Activated CD4-positive, alpha-beta T cell treated with anti-CD3 and anti-CD28 coated beads for 36 hours (primary cell): ENCODE measurements at places on chromosomes 1 and 21. TPM values are rescaled to one million over a fixed set of nuclear protein-coding genes. Genes with fewer than 3 reads are reported as not detected.
A peak's percentile ranks its signal among the peaks of the same experiment; 100 is the strongest.

GRCh38 chr1:178650934-178651511 lies 74.0 kb upstream of the RALGPS2 start:
- no peaks in the 10 kb centered on the region for H3K4me1 ChIP-seq
- H3K27ac ChIP-seq, result no peak overlapping the region
- H3K27me3 ChIP-seq, result peaks cover 20% of the 10 kb centered on the region
- no peak for DNase-seq

The SPRR2F gene
- not detected for total RNA-seq

- peak overlapping the region; percentile 94 for H3K27ac ChIP-seq
- peaks cover 59% of the 10 kb centered on the region for H3K4me1 ChIP-seq
- H3K4me3 ChIP-seq, result peak overlapping the region; percentile 55
- peak; percentile 18 for DNase-seq
Observed at GRCh38 chr1:175209493-175209921, 16.9 kb upstream of the KIAA0040 start.

The ATP6V1G3 gene
- not detected for total RNA-seq

The LCE1A gene
- total RNA-seq, result not detected

DNA sequence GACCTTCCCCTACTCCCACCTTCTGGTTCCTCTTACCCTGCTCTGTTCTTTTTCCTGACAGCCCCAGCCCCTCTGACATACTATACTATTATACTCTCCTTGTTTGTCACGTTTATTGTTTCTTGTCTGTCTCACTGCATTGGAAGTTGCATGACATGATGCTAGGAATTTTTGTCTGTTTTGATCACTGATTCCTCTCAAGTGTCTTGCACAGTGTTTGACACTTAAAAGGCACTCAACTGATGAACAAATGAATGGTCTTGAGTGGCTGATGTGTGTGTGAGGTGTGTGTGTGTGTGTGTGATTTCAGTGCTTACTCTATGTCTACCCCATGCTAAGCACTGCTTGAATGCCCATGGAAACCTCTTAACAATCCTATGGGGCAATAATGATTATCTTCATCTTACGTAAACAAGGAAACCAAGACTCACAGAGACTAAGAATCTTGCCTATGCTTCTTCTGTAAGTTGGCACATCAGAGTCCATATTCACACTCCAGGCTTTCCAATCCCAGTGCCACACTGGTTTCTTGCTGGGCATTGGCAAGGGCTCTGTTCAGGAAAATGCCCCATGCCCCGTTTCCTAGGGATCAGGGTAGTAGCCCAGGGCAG lies 59.7 kb downstream of the ATP1A1 start:
- H3K27me3 ChIP-seq, result no peaks in the 10 kb centered on the region
- H3K36me3 ChIP-seq, result no peaks in the 10 kb centered on the region
- H3K4me1 ChIP-seq, result no peaks in the 10 kb centered on the region
- DNase-seq, result no peak
- H3K4me3 ChIP-seq, result no peak overlapping the region

The B3GALT2 gene
- not detected for total RNA-seq

DNA sequence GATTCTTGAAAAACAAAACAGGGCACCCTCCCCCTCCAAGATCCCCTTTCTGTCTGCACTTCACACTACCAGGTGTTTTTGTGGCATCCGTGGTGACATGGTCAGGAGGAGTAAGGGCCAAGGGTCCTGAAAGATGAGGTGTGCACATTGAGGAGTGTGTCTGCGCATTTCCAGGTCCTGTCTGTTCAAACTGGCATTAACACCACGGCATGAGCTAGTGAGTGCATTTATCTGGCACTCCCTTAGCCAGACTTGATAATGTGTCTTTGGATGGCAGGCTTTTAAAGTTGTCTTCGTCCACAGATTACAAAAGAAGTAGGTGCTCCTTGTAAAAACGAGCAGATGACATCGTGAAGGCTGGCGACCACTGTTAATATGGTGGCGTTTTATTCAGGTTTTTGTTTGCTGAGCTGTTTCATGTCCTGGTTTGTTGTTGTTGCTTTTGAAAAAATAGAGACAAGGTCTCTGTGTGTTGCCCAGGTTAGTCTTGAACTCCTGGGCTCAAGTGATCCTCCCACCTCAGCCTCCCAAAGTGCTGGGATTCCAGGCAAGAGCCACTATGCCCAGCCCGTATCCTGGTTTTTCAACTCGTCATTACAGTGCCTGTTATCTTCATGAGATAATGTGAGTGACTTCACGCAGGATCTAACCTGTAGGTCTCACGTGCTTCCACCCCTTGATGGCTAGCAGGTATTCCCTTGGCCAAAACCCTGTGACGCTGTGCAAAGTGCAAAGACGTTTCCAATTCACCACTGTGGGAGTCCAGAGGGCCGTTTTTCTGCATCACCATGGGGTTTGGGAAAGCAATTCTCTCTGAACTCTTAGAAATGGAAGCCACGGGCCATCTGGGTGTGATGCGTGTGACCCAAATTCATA lies 4.2 kb downstream of the TMEM51 start:
- H3K4me1 ChIP-seq, result peaks cover 21% of the 10 kb centered on the region
- H3K27me3 ChIP-seq, result peaks cover 20% of the 10 kb centered on the region
- no peak overlapping the region for H3K4me3 ChIP-seq

- peaks cover 53% of the 10 kb centered on the region for H3K36me3 ChIP-seq
- H3K4me1 ChIP-seq, result peaks cover 19% of the 10 kb centered on the region
- H3K4me3 ChIP-seq, result no peak overlapping the region
- DNase-seq, result no peak
- peak overlapping the region; percentile 29 for H3K27ac ChIP-seq
Observed at GRCh38 chr1:203813581-203814341, 18.3 kb downstream of the ZBED6 start.

The ANKRD45 gene
- 0.11 TPM for total RNA-seq

The RASSF5 gene
- 239 TPM for total RNA-seq

DNA sequence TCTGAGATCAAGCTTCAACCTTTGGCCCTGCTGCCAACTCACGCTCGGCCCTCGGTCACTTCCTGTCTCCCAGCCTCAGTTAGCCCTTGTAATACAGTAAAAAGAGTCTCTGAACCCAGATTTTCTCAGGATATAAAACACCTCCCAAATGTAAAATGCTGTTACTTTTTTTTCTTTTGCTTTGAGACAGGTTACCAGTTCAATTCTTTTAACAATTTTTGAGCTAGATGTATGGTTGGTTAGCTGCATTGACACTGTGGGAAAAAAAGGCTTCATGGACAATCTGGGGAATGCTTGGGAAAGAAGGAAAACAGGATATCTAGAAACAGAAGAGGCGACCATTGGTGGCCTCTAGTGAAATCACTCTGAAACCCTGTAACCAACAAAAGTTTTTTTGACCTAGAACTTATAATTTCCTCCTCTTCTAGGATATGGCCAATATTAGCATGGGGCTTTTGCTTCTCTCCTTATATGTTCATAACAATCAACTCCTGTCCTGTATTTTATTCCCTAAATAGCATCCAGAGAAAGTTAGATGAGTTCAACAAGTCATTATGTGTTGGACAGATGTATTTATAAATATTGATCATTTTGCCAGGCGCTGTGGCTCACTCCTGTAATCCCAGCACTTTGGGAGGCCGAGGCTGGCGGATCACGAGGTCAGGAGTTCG lies 1.3 kb downstream of the CMPK1 start:
- H3K27me3 ChIP-seq, result no peaks in the 10 kb centered on the region
- peaks cover 23% of the 10 kb centered on the region for H3K4me1 ChIP-seq
- H3K4me3 ChIP-seq, result no peak overlapping the region
- peak overlapping the region; percentile 88 for H3K27ac ChIP-seq
- H3K36me3 ChIP-seq, result peaks cover 2% of the 10 kb centered on the region

- H3K27ac ChIP-seq, result no peak overlapping the region
- peaks cover 11% of the 10 kb centered on the region for H3K36me3 ChIP-seq
- no peaks in the 10 kb centered on the region for H3K27me3 ChIP-seq
- DNase-seq, result no peak
- no peak overlapping the region for H3K4me3 ChIP-seq
Observed at GRCh38 chr1:36144413-36144812, 4.9 kb downstream of the TRAPPC3 start.

- H3K36me3 ChIP-seq, result peaks cover 23% of the 10 kb centered on the region
- H3K4me1 ChIP-seq, result peaks cover 5% of the 10 kb centered on the region
- no peak overlapping the region for H3K4me3 ChIP-seq
- H3K27ac ChIP-seq, result no peak overlapping the region
- DNase-seq, result no peak
Observed at GRCh38 chr1:944341-945325, 14.4 kb downstream of the NOC2L start.

DNA sequence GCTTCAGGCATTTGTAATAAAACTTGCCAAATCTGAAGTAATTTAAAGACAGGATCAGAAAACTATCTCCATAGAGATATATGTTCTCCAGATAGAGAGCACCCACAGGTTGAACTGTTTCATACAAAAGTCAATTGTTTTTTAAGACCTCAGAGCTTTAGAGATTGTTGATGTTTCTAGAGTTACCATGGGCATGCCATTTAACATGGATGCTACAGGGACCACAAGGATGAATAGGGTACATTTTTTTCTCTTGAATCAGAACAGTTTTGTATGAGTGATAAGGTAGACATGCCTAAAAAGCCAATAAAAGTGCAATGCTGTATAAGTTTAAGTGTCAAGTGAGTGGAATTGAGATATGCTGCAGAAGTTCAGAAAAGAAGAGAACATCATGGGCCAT lies 511.0 kb upstream of the CAMK1G start:
- DNase-seq, result no peak
- H3K27ac ChIP-seq, result no peak overlapping the region
- H3K27me3 ChIP-seq, result peaks cover 2% of the 10 kb centered on the region

DNA sequence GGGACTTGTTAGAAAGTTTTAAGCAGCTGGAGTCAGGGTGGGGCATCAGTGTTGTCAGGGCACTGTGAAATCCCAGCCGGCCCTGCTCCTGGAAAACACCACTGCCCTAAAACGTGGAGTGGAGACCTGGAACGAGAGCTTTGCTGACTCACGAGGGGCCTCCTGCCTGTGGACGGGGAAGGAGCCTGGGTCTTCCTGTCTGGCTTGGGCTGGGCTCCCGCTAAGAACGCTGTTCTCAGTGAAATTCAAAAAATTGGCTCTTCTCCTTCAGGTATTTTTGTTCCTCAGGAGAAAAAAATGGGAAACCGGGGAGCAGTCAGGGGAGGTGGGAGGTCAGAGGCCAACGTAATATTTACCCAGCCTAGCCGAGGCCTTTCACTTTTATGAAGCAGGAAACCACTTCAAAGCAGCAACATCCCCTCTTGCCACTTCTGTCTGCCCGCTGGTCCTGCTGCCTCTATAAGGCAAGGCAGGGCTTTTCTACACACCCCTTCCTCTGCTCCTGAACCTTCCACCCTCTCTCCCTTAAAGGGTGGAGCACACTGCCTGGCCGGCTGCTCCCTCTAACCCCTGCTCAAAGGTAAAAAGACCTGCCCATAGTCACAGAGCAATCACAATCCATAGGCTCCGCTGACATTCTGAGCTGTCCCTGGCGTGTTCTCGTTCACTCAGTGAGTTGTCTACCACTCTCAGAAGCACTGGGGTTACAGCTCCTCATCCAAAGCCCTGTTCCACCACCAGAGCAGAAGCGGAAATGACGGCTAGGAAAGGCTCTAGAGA lies 8.0 kb downstream of the PLXNA2 start:
- H3K4me1 ChIP-seq, result peaks cover 10% of the 10 kb centered on the region
- H3K27me3 ChIP-seq, result peaks cover 25% of the 10 kb centered on the region
- H3K36me3 ChIP-seq, result no peaks in the 10 kb centered on the region
- H3K4me3 ChIP-seq, result no peak overlapping the region

The S100A4 gene
- 166 TPM for total RNA-seq

DNA sequence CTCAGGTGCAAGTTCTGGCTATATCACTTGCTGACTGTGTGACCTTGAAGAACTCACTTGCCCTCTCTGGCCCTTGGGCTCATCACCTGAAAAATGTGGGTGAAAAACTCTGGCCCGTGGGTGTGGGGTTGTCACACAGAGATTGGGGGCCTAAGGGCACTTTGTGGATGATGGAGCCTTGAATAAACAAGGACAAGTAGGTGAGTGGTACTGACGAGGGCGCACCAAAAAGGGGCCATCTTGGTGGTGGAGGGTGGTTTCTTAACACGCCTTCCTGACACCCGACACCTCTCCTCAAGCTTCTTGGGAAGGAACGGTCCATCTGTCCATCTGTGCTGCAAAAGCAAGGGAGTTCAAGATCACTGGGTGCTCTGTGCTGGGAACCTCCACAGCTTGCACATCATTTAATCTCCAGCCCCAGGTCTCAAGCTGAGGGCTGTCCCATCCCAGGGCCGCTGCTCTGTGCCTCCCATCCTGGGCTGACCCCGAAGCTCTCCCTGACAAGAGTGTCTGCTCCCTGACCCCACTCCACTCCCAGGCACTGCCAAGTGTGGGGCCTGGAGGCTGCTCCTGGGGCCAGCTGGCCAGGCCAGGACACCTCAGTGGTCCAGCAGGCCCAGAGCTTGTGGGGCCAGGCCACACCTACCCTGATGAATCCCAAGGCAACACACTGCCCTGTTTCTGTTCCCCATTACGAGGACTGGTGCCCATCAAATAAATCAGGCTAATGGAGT lies 97.3 kb downstream of the GLIS1 start:
- no peak for DNase-seq
- H3K36me3 ChIP-seq, result no peaks in the 10 kb centered on the region
- H3K4me1 ChIP-seq, result no peaks in the 10 kb centered on the region
- H3K4me3 ChIP-seq, result no peak overlapping the region
- no peak overlapping the region for H3K27ac ChIP-seq

GRCh38 chr1:14630986-14631385 lies 32.5 kb downstream of the KAZN start:
- no peaks in the 10 kb centered on the region for H3K36me3 ChIP-seq
- H3K4me3 ChIP-seq, result no peak overlapping the region
- no peaks in the 10 kb centered on the region for H3K27me3 ChIP-seq
- H3K27ac ChIP-seq, result no peak overlapping the region

DNA sequence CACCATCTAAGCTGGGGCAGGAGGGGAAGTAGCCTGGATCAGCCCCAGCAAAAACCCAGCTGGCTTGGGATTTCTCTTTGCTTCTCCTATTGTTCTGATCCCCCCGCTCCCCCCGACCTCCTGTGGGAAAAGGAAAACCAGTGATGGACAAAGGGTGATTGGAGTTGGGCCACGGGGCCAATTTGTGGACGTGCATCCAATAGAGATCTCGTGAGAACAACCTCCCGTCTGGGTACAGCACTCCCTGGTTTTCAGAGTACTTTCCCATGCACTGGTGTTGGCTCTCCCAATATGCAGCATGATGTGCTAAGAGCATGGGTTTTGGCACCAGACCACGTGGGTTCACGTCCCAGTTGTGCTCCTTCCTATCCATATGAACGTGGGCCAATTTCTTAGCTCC lies 9.0 kb downstream of the BLACAT1 start:
- H3K27me3 ChIP-seq, result peaks cover 17% of the 10 kb centered on the region
- DNase-seq, result no peak
- no peak overlapping the region for H3K27ac ChIP-seq
- H3K4me3 ChIP-seq, result no peak overlapping the region
